CD4-positive, alpha-beta T cell treated with Interleukin-15 for 4 hours (primary cell): ENCODE measurements at places on chromosomes 7 and 10.

DNA sequence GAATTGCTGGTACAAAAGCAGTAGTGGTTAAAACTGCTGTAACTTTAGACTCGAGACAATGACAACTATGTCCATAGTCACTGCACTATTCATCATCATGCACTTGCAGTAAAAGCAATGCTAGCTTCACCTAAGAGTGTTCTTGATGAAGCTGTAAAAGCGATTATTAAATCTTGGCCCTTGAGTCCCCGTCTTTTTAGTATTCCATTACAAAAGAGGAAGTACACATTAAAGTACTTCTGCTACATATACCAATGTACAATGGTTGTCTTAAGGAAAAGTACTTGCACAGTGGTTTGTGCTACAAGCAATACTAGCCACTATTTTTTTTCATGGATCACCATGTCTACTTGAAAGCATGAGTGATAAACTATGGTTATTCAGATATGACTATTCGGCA is 78.3 kb downstream of the ATAD1 start:
- DNase-seq = no peak

DNA sequence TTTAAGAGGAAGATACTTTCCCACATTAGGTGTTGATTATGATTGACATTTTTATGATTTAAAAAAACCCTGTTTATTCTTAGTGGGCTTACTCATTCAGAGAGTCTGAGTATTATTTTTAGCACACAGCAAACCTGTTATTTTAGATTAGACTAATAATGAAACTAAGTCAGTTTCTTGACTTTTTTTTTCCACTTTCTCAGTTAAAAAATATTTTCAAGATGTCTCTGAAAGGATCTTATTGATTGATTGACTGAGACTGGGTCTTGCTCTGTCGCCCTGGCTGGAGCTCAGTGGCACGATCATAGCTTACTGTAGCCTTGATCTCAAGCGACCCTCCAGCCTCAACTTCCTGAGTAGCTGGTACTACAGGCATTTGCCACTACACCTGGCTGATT is 20.4 kb upstream of the INPP5F start:
- no peak for DNase-seq

- DNase-seq = no peak
Observed at GRCh38 chr10:68171539-68172080, 60.3 kb downstream of the ATOH7 start.

DNA sequence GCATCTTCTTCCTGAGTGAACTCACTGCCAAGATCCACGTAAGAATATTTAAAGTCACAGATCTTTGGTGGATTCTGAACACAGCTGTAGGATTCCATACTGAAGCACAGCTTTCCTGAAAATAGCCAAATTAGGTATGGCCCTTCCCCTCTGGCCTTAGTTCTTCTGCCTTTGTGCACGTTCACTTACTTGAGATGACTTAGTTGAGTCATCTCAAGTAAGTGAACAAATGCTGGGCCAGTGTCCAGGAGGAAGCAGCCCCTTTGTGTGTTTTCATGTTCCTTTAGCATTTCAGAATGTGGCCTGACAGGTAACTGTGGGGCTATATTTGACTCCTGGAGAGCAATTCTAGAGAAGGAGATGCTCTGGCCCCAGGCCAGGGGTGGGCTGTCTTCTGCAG is 51.5 kb downstream of the CCNY start:
- DNase-seq = no peak
